ENCODE measurements at places on chromosomes 5 and 9. TPM values are rescaled to one million over a fixed set of nuclear protein-coding genes. Genes with fewer than 3 reads are reported as not detected.

GRCh38 chr5:72454996-72455395 is 52.2 kb downstream of the ZNF366 start:
- H3K4me1 ChIP-seq: no peaks in the 10 kb centered on the region
- H3K4me3 ChIP-seq: no peak overlapping the region
- no peak overlapping the region for H3K27ac ChIP-seq
- H3K27me3 ChIP-seq: peaks cover 2% of the 10 kb centered on the region
- H3K36me3 ChIP-seq: no peaks in the 10 kb centered on the region

- H3K27ac ChIP-seq: no peak overlapping the region
- H3K36me3 ChIP-seq: no peaks in the 10 kb centered on the region
- H3K27me3 ChIP-seq: no peaks in the 10 kb centered on the region
These were observed 71.7 kb downstream of the GRIA1 start for GRCh38 chr5:153562189-153562588.

Gene OCLN
- 2.1 TPM for total RNA-seq

DNA sequence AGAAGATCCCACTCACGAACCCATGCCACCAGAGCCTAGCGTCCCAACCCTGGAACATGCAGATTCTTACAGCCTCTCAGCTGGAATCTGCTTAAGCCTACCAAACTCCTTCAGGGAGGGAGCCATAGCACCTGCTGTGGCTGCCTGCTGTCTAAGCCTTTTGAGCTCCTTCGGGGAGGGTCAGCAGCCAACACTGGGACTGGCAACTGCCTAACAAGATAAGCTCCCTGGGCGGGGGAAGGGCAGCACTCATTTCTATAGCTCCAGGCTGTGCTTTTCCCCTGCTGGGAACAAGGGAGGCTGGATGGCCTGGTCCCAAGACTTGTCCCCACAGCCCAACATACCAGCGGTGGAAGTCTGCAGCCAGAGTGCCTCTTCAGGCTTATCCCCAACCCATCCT is 199.1 kb upstream of the OR13F1 start:
- H3K27me3 ChIP-seq: peaks cover 2% of the 10 kb centered on the region
- H3K4me3 ChIP-seq: no peak overlapping the region

Gene ENTREP1
- not detected for total RNA-seq

Measured in activated CD4-positive, alpha-beta T cell treated with anti-CD3 and anti-CD28 coated beads for 36 hours (primary cell).